ENCODE measurements at places on chromosomes 4 and X.
A peak's percentile ranks its signal among the peaks of the same experiment; 100 is the strongest.

DNA sequence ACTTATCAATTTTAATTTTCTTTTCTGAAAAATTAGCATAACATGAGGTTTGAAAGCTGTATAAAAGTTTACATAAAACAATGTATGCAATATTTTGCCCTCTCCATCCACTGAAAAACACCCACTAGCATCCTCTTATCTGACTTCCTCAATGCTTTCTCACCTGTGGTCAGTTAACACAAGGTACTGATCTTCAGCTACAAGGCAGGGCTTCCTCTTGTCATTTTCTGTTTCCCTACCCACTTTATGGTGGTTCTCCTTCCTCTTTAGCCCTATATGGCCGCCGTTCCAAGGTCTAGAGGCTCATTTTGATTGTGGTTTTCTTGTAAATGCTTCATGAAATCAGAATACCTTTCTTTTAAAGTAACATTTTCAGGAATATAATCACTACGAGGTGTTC, 618.6 kb upstream of the CPEB2 start:
- H3K4me3 ChIP-seq, result no peak overlapping the region
- no peaks in the 10 kb centered on the region for H3K4me1 ChIP-seq
- H3K36me3 ChIP-seq, result no peaks in the 10 kb centered on the region

- no peak overlapping the region for H3K27ac ChIP-seq
- no peak for DNase-seq
- no peak overlapping the region for H3K4me3 ChIP-seq
- peaks cover 27% of the 10 kb centered on the region for H3K27me3 ChIP-seq
Measured at GRCh38 chrX:37075892-37076595, 67.9 kb downstream of the FAM47C start.

- no peaks in the 10 kb centered on the region for H3K4me1 ChIP-seq
- no peak for DNase-seq
- H3K4me3 ChIP-seq, result no peak overlapping the region
- no peak overlapping the region for H3K27ac ChIP-seq
Measured at GRCh38 chrX:77070202-77070918, 376.8 kb upstream of the FGF16 start.

- no peaks in the 10 kb centered on the region for H3K27me3 ChIP-seq
- no peak for DNase-seq
- H3K4me3 ChIP-seq, result no peak overlapping the region
- no peaks in the 10 kb centered on the region for H3K4me1 ChIP-seq
- H3K36me3 ChIP-seq, result no peaks in the 10 kb centered on the region
Measured at GRCh38 chrX:107470971-107471370, 21.5 kb downstream of the FRMPD3 start.

DNA sequence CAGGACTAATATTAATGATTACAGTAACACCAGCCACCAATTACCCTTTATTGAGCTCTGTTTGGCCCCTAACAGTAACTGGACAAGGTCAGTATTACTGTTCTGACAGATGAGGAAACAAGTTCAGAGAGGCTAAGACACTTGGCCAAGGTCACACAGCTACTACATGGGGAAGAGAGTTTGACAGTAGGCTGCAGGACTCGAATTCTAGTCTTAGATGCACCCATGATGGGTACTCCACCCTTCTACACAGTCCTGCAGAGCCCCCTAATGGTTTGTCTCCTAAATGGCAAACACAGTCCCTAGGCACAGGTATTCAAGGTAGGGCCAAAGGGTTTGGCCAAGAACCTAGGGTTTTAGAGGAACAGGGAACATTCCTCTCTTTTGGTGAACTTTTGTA, 93.9 kb downstream of the NSUN7 start:
- no peaks in the 10 kb centered on the region for H3K36me3 ChIP-seq
- no peak overlapping the region for H3K27ac ChIP-seq
- DNase-seq, result no peak
- H3K4me3 ChIP-seq, result no peak overlapping the region

- H3K27me3 ChIP-seq, result no peaks in the 10 kb centered on the region
- DNase-seq, result no peak
- H3K4me1 ChIP-seq, result no peaks in the 10 kb centered on the region
- H3K4me3 ChIP-seq, result no peak overlapping the region
Measured at GRCh38 chr4:155773196-155773800, 14.5 kb downstream of the GUCY1B1 start.

DNA sequence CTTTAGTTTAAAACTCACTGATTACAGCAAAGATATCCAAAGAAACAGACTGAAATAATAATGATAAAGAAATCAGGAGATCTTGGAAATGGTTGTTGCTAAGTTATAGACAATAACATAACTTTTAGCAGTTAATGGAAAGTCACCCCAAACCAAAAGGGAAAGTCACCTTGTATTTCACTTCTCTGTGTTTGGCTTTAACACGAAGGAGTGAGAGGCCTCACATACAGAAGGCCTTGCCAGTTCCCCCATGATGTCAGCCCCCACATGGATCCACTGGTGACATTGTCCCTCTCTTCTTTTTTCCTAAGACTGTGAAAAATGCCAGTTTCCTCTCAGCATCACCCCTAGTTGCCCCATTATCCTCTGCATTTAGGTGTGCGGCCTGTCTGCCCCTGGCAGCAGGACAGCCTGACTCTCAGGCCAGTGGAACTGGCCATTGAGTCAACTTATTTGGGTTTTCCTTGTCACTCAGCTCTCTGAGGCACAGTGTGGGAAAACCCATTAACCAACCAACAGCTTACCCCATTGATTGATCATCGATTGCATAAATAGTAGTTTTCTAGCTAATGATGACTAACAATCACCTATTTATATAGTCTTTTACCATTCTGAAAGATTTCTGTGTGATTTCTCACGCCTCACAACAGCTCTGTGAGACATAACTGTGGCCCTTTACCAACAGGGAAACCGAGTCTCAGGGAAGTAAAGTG, 308.1 kb downstream of the PTTG2 start:
- H3K4me3 ChIP-seq, result no peak overlapping the region
- no peaks in the 10 kb centered on the region for H3K36me3 ChIP-seq
- no peak for DNase-seq
- no peaks in the 10 kb centered on the region for H3K4me1 ChIP-seq

DNA sequence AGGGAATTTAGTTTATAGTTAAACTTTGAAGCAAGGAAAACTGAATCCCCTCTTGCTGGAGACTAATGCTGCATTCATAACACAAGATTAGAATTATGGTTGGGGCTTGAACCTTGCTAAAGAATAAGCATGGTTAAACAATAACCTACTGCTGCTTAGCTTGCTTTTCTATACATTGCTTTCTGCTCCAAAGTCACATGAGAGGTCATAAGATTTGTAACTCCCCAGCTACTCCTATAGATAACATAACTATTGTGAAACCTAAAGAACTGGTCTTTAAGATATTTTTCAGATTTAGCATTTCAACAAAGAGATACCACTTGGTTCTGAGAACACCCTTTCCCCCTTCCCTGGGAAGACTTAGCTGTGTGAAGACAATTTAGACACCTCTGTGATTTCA, 17.1 kb upstream of the HADH start:
- H3K27ac ChIP-seq, result no peak overlapping the region
- H3K4me3 ChIP-seq, result no peak overlapping the region
- H3K36me3 ChIP-seq, result no peaks in the 10 kb centered on the region
- no peaks in the 10 kb centered on the region for H3K27me3 ChIP-seq
- no peaks in the 10 kb centered on the region for H3K4me1 ChIP-seq

- peaks cover 18% of the 10 kb centered on the region for H3K27me3 ChIP-seq
- no peaks in the 10 kb centered on the region for H3K4me1 ChIP-seq
- H3K4me3 ChIP-seq, result no peak overlapping the region
- H3K27ac ChIP-seq, result no peak overlapping the region
- DNase-seq, result no peak
Measured at GRCh38 chrX:34886011-34886410, 56.6 kb upstream of the FAM47B start.

DNA sequence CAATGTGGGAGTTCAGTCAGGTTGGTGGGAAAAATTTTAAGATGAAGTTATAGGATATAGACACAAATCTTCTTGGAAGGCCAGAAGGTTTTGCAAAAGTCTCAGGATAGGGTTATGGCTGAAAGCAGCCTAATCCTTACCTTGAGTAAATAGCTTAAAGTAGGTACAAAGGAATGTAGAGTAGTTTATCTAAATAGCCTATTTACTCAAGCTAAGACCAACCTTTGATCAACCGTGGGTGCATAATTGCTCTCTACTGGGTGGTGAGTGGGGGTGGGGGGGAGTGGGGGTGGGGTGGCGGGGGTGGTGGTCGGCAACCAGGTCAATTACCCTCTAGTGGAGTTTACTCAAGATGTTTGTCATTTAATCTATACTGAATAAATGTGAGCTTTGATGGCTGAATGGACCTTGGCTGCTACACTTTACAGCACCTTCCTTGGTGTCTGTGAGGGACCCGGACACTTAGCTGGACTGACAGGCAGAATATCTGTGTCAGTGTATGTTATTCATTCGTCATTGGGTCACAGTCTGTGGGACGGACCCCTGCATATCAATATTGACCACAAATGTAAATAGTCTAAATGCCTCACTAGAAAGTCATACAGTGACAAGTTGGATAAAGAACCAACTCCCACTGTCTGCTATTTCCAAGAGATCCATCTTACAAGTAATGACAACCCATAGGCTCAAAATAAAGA, 545.7 kb upstream of the PABPC4L start:
- H3K27me3 ChIP-seq, result no peaks in the 10 kb centered on the region
- no peak overlapping the region for H3K4me3 ChIP-seq
- DNase-seq, result no peak
- H3K36me3 ChIP-seq, result no peaks in the 10 kb centered on the region
- H3K27ac ChIP-seq, result no peak overlapping the region
- no peaks in the 10 kb centered on the region for H3K4me1 ChIP-seq

DNA sequence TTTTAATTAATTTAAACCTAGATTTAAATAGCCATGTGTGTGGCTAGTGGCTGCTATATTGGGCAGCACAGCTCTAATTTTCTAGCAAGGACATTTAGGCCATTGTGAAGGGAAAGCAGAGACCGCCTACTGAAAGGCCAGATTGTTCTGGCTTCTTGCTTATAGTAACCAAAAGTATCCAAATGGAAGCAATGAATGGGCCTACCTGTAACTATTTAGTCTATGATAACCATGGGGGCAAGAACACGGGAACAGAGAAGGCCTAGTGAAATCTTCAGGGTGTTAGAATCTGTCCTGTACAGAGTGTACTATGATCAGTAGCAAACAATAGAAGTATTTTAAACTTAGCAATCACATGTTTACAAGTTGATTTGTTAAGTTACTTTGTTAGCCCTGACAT, 16.5 kb upstream of the HPRT1 start:
- no peak overlapping the region for H3K4me3 ChIP-seq
- H3K36me3 ChIP-seq, result no peaks in the 10 kb centered on the region
- no peaks in the 10 kb centered on the region for H3K4me1 ChIP-seq
- DNase-seq, result no peak

DNA sequence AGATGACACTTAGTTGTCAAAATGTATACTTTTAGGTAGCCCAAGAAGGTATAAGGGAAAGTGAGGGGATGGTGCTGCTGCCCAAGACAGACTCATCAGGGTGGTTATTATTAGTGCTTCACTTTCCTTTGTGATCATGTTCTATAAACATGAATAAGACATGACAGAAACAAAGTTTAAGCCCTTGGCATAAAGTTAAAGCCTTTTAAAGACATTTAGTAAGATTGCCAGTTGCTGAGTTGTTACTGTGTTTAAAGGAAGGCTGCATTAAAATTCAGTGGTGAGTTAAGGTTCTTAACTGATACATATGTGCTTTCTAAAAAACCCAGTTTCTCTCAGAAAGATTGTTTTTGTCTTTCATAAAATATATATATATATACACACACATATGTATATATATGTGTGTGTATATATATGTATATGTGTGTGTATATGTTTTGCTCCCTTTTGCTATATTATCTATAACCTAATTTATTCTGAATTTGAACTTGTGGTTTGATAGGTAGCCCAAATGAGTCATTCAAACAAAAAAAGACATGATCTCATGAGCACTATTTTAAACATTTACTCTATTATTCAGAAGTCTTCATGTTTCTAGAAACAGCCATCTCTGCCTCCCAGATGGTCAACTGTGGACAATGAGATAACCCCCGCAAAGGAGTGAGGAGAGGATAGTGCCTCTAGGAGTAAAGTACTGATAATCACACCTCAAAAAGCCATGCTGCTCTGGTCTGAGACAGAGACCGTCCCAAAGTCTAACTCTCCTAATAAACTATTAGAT, 98.1 kb upstream of the OTUD4 start:
- H3K4me3 ChIP-seq, result no peak overlapping the region
- H3K36me3 ChIP-seq, result no peaks in the 10 kb centered on the region
- H3K4me1 ChIP-seq, result no peaks in the 10 kb centered on the region

DNA sequence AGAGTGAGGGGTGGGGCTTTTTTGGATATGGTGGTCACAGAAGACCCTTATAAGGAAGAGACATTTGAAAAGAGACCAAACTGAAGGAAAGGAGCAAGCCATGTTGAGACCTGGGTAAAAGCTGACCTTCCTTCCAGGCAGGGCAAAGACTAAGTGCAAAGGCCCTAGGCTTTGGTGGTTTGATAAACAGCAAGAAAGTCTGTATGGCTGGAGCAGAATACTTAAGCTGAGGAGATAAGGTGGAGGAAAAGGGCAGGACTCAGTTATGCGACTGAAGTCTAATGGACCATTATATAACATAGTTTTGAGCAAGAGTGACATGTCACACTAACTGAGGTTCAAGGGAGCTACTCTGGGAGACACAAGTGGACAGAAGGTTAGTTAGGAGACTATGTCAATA, 20.0 kb downstream of the SH3RF1 start:
- H3K27me3 ChIP-seq, result no peaks in the 10 kb centered on the region
- H3K27ac ChIP-seq, result peak overlapping the region; percentile 73
- no peaks in the 10 kb centered on the region for H3K36me3 ChIP-seq

- no peaks in the 10 kb centered on the region for H3K27me3 ChIP-seq
- peak overlapping the region; percentile 39 for H3K4me3 ChIP-seq
- H3K36me3 ChIP-seq, result no peaks in the 10 kb centered on the region
- H3K27ac ChIP-seq, result no peak overlapping the region
Measured at GRCh38 chr4:80265571-80266252, 752 bp upstream of the FGF5 start.

DNA sequence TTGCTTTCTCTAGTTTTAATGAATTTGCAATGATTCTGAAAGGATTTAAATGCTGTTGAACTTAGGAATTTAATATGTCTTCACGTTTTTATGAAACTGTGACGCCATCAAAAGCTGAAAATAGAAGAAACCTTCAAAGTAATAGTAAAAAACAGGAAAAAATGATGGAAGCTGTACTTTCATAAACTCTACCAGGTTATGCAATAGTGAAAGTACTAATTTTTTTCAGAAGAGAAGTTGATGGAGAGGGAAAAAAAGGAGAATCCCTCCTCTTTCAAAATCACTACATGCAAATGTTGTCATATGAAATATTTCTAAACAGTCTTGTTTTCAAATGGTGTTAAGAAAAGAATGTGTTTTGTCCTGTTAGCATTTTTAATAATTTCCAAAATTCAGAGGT, 73.6 kb downstream of the ZNF330 start:
- H3K36me3 ChIP-seq, result no peaks in the 10 kb centered on the region
- H3K4me1 ChIP-seq, result no peaks in the 10 kb centered on the region
- DNase-seq, result no peak
- H3K4me3 ChIP-seq, result no peak overlapping the region
- H3K27ac ChIP-seq, result no peak overlapping the region

GRCh38 chr4:10611673-10612072, 72.9 kb downstream of the CLNK start:
- no peaks in the 10 kb centered on the region for H3K27me3 ChIP-seq
- no peaks in the 10 kb centered on the region for H3K36me3 ChIP-seq
- DNase-seq, result no peak
- no peak overlapping the region for H3K27ac ChIP-seq
- H3K4me3 ChIP-seq, result no peak overlapping the region

GRCh38 chrX:106159861-106160282, 8.2 kb upstream of the PWWP3B start:
- H3K36me3 ChIP-seq, result no peaks in the 10 kb centered on the region
- no peak overlapping the region for H3K27ac ChIP-seq
- peaks cover 28% of the 10 kb centered on the region for H3K27me3 ChIP-seq
